ENCODE measurements at places on chromosomes 1 and 21.

GRCh38 chr21:14074177-14074576, 136.6 kb downstream of the LIPI start:
- DNase-seq = no peak

DNA sequence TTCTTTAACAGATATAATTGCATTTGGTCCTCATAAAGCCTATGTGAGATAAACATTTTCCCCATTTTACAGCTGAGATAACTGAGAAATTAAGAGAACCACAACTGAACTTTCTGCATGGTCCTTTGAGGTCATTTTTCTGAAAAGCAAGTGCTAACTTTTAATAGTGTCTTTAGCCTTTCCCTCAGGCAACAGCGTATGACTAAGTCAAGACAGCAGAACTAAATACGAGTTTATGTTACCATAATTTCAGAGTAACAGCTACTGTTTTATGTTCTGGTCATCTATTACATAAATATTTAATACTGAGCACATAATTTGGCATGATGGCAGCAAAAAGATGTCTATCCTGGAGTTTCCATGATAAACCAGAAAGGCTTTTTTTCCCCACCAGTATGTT, 95.6 kb downstream of the OLFML2B start:
- DNase-seq = no peak

GRCh38 chr1:46166521-46167462, 8.1 kb upstream of the TSPAN1 start:
- DNase-seq = peak; percentile 63

DNA sequence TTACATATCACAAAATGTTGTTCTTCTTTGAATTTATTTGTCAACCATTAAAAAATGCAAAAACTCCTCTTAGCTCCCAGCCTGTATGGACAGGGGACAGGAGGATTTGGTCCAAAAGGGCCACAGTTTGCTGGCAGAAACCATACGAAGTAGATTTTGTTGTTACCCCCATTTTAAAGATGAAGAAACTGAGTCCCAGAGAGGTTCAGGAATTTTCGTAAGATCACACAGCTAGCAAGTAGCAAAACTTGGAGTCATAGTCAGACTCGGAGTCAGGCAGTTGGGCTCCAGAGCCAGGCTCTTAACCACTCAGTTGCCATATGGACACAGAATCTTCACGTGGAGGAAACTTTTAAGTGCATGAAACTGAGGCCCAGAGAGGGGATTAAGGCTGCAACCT, 91.4 kb downstream of the TAS1R2 start:
- DNase-seq = no peak

DNA sequence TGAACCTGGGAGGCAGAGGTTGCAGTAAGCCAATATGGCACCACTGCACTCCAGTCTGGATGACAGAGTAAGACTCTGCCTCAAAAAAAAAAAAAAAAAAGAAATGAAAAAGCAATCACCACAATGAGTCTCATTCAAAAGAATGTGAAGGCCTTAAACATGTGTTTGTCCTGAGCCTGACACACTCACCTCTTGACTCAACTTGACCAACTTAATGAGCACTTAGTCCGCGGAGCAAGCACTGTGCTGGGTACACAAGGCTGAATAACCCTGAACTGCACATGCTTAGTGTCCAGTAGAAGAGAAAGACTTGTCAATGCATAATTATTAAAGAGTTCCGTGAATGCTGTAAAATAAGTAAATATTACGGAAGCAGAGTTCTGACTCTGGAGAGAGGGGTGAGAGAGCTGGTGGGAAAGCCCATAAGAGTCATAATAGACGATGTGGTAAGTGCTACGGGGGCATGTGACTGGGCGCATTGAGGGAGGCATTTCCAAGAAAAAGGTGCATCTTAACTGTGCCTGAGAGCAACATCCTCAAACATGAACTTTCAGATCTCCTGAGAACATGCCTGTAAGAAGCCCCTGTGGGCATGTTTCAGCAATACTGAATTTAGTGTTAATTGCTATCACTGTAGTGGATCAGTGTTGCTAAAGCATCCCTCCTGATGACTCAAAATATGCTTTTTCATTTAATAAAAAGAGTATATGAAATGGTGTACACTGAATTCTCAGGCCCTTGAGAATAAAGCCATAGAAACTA, 27.2 kb downstream of the MCOLN2 start:
- no peak for DNase-seq

GRCh38 chr1:115189814-115190539, 100.7 kb upstream of the TSPAN2 start:
- no peak for DNase-seq

DNA sequence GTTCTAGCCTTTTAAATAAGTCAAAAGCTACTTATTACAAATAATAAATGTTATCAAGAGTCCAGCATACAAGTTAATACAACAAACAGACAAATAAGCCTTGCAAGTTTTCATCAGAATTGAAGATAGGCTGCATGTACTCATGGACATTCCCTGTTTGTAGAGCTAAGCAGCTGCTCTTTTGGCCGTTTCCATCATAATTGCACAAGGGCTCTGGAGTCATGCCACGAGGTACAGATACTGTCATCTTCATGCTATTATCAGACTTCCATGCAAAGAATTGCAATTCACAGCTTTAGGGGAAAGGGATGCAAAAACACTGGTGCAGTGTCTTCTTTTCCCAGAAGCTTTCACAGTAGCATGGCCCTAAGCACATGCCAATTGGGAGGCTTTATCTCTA, 52.8 kb upstream of the TBX15 start:
- DNase-seq = no peak

GRCh38 chr21:42993051-42993712, 18.8 kb downstream of the PKNOX1 start:
- DNase-seq = no peak

DNA sequence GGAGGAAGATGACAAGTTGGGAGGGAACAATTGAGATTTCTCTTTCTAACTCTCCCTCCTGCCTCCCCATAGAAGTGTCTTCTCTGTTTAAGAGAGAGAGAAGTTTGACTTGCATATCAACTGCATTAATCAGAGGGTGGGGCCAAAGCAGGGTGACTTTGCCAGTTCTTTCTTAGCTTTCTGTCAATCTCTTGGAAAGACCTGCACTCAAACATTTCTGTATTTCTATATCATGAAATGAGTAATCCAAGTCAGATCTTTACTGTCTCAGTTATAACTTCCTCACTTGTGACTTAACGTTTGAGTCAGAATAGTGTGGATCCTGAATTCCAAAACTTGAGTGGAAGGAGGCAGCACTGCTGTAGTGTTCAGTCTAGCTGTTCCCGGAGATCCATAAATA, 180.8 kb upstream of the KCNK2 start:
- DNase-seq = no peak

DNA sequence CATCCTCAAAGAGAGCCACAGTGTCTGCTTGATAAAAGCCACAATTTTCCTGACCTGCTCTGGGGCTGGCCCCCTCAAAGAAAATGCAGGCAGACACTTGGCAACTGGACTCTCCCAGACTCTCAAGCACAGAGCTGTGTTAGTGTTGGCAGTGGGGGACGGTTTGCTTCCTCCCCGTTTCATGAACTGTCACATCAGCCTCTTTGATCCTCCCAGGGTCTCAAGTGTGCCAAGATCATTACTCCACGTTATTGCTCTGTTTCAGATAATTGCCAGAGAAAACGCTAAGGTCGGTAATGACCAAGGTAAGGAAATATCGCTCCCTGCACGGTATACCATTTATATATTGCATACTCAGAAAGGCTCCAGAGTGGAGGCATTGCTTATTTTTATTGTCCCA, 138.8 kb downstream of the NTMT2 start:
- DNase-seq = no peak

DNA sequence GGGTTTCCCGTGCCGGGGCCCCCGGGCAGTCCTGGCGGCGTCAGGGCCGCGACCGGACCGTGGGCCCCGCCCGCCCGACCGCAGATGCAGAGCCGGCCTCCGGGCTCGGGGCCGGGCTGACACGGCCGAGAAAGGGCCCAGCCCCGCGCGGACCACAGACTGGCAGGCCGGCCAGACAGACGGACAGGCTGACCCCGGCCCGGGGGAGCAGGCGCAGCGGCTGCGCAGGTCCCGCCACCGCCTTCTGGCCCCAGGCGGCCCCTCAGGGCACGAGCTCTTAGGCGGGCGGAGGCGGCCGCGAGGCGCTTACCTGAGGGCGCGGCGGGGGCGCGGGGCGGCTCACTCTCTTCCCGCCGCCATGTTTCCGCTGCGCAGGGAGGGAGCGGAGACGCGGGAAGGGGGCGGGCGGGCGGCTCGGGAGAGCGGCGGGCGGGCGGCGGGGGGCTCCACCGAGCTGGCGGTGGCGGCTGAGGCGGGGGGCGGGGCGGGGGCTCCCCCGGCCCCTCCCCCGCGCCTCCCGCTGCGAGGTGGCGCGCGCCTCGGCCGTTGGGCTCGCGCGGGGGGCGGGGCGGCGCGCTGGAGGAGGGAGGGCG, at the start of gene SCMH1:
TSS of gene SCMH1 (minus strand) at position 558 of the 593 bp plus-strand sequence. CDS start 56,173 bp downstream, outside the sequence.
- peak; percentile 61 for DNase-seq

DNA sequence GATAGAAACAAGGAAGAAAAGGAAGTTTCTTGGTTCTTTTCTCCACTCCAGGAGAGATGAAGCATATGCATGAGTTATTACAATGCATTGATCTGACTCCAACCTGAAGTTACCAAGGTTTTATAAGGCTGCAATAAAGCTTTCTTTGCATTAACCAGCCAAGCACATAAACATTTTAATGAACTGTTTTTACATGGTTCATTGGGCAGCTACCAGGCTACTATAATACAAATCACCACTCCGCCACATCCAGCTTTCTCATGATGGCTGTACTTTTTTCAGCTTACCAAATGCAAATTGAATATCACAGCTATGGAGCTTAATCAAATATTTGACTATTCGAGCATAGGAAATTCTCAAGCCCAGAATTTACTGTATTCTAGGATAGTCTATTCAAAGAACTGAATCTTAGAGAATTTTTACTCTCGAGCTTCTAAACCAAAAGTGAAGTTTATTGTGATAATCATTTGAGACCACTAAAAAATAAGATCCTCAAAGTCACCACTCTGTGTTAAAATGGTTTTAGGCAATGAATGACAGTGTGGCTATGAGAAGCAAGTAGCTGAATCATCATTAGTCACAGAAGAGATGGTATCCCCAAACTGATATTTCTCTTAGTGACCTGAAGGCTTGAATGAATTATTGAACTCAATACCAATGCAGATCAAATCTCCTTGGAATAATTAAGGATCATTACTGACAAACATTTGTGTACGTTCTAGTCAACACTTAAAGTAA, 58.6 kb upstream of the ZNF281 start:
- no peak for DNase-seq

DNA sequence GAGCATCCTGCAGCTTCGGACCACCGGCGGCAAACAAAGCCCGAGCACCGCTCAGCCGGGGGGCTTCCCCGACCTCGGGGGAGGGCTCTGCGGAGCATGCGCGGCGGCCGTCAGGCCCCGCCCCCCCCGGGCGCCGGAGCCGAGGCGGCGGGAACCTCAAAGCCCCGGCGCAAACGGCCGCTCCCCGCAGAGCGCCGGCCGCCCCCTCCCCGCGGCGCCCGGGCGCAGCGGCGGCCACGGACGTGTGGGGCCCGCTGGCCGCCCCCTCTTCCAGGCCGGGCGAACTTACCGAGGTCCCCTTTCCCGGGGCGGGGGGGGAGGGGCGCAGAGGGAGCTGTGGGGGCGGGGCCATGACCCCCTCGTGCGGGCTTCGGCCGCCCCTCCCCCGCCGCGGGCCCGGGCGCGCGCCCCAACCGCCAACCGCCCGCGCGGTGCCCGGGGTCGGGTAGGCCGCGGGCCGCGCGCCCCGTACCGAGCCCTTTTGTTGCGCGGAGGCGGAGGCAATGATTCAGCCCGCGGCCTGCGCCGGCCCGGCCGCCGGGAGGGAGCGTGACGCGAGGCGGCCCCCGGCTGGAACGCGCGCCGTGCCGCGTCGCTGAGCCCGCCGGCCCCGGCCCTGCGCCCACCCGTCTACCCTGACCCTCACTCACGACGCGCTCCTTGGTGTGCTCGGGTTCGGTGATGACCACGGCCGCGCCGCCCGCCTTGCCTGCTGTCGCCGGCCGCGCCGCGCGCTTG, 1.7 kb downstream of the RCC2 start:
- DNase-seq = peak; percentile 63

DNA sequence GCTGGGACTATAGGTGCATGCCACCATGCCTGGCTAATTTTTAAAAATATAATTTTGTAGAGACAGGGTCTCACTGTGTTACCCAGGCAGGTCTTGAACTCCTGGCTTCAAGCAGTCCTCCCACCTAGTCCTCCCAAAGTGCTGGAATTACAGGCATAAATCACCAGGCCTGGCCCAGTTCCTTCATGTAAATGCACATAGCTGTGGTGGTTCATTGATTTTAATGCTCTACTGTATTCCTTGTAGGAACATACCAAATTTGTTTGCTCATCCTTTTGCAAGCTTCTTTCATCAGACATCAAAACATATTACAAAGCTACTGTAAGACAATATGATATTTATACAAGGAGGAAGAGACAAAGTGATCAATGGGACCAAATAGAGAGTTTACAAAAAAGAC, 237.5 kb upstream of the ESRRG start:
- DNase-seq = no peak

DNA sequence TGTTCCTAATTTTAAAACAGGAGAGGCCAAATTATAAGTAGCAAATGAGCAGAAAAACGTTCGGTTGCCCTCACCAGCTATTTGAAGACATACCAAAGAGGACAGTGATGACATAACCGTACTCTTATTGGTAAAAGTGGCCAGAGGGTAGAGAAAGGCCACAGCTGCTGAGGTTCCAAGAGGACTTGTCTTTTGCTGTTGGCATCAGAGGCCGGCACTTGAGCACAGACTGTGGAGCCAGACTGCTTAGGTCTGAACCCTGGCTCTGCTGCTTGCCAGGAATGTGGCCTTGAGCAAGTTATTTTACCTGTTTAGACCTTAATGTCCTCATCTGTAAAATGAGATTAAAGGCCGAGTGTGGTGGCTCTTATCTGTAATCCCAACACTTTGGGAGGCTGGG, 14.9 kb downstream of the ETV3L start:
- no peak for DNase-seq

- DNase-seq = no peak
Measured at GRCh38 chr1:35592991-35593769, 20.1 kb downstream of the TFAP2E start.

DNA sequence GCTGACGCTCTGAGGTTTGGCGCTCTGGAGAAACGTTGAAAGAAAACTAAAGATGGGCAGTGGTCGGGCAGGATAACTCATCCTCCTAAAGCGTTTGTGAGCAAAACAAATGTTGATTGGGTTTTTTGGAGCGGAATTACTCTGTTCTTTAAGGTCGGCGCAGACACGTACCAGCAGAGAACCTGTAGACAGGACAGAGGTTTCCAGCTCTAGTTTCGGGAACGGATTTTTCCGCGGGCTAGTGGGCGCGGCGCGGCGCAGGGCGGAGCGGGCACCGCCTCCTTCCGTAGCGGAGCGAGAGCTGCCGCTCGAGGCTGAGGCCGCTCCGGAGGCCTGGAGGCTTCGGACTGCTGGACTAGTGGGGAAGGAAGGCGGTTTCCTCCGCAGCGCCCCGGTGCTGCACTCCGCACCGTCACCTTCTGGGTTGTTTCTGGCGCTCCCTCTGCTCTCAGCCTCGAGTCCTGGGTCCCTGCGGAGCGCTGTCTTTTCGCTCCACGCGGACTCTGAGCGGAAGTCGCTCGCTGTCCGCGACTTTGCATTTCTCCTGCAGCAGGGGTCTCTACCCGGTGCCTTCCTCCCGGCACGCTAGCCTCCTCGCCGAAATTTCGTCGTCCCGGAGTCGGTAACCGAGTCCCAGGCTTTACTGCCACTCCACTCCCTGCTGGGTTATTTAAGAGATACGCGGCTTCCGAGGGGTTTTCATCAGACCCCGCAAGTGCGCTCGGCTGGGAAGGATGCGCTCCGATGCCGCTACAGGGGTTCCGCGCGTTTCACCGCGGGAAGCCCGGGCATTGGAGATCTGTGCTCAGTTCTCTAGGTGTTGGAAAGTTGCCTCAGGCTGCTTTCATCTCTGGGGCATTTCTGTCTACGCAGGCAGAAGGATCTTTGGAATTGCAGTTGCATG, 7.0 kb downstream of the FOXD2 start:
- peak; percentile 69 for DNase-seq

GRCh38 chr21:35053356-35054096, 4.4 kb upstream of the RUNX1 start:
- DNase-seq = no peak

Data from natural killer cell treated with Interleukin-12 subunit alpha and Interleukin-12 subunit beta and Interleukin-15 and Interleukin-18, amount 100 ng/mL, for 72 hours (primary cell).